ENCODE measurements at places on chromosomes 12 and 14.

- DNase-seq = no peak
Measured at GRCh38 chr14:97021001-97021400, 223.8 kb downstream of the VRK1 start.

DNA sequence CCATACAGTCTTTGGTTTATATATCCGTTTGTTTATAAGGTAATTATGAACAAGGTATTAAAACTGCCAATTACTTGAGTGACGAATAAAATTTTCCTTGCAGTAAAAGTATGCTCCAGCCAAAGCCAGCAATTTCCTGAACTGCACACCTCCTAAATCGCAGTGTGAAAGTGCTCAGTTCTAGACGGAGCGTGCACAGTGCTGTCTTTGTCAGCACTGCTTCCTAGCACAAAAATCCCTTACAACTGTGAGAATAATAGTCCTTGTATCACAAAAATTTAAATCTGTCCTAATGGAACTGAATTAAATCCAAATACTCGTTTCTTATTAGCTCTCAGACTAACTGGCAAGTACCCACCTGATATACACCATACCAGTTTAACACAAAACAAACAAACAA is 26.3 kb downstream of the LRIG3 start:
- no peak for DNase-seq

GRCh38 chr12:70853326-70853725 is 67.2 kb downstream of the PTPRR start:
- no peak for DNase-seq

GRCh38 chr12:90102957-90103652 is 394.5 kb upstream of the ATP2B1 start:
- DNase-seq = no peak

DNA sequence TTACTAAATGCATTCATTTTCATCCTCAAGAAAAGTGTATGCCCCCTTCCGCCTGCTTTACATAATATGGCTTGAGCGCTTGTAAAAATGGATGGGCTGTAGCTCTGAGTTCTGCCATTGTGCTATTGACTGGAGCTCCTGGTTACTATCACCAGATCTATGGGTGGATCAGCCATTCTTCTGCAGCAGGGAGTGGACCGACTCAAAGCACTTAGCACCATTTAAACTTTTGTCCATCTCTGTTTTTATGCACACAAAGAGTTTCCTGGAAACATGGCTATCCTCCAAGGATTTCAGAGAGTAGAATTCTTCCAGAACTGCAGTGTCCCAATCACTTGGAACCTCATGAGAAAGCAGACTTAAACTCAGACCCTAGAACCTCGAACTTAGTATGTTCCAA is 4.5 kb upstream of the NUMB start:
- DNase-seq = peak; percentile 59

GRCh38 chr14:32934881-32935633 is 3.6 kb upstream of the NPAS3 start:
- no peak for DNase-seq

- no peak for DNase-seq
Measured at GRCh38 chr14:80215081-80215480, 3.8 kb upstream of the DIO2 start.

GRCh38 chr12:29743077-29743476 is 40.7 kb downstream of the TMTC1 start:
- DNase-seq = no peak

DNA sequence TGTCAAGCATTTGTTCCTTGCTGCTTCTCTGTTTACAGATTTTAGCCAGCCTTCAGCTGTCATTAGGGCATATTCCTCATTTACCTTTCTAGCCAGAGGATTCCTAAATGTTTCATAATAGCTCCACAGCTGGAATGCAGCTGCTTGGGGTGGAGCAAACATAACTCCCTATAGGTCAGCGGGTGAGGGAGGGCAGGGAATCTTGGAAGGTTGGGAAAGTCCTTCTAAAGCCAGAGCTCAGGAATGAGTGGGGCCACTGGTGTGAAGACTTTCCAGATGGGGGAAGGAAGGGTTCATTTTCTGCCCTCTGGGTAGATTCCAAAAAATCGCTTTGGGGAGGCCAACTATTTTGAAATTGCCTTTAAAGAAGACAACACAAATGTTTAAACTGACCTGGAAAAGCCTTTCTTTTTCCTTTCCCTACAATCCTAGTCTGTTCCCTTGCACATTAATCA is 16.3 kb upstream of the IRF2BPL start:
- DNase-seq = no peak

DNA sequence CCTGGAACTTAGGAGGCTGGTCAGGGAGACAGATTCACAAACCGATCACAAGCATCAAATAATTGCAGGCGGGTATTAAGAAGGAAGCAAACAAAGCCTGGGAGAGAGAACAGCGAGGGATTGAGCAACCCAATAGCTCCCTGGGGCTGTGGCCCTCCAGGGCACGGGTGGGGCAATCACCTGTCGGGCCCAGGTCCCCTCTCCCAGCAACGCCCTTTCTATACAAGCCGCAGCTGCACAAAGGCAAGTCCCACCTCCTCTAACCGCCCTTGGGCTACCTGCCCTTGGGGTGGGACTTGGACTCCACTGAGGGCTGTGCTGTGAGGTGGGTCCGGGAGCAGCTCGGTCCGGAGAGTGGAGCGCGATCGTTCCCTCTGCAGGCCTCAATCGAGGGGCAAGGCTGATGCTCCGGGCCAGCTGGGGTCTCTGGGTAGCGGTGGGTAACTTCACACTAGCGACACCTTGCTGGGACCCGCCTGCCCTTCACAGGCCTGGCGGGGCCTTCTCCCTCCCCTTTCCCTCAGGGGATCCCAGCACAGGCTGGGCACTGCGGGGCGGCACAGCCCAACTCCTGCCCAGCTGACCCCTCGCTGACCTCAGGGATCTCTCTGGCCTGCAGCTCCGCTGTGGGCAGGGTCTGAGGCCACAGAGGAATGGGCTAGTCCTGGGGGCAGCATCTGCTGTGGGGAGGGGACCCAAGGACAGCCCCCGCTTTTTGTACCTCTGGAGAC is 8.0 kb downstream of the PHB2 start:
- DNase-seq = peak; percentile 86

GRCh38 chr12:113260127-113260526 is 38.9 kb downstream of the TPCN1 start:
- DNase-seq = no peak

- DNase-seq = no peak
Measured at GRCh38 chr14:22928237-22929103, 706 bp downstream of the PRMT5 start.

DNA sequence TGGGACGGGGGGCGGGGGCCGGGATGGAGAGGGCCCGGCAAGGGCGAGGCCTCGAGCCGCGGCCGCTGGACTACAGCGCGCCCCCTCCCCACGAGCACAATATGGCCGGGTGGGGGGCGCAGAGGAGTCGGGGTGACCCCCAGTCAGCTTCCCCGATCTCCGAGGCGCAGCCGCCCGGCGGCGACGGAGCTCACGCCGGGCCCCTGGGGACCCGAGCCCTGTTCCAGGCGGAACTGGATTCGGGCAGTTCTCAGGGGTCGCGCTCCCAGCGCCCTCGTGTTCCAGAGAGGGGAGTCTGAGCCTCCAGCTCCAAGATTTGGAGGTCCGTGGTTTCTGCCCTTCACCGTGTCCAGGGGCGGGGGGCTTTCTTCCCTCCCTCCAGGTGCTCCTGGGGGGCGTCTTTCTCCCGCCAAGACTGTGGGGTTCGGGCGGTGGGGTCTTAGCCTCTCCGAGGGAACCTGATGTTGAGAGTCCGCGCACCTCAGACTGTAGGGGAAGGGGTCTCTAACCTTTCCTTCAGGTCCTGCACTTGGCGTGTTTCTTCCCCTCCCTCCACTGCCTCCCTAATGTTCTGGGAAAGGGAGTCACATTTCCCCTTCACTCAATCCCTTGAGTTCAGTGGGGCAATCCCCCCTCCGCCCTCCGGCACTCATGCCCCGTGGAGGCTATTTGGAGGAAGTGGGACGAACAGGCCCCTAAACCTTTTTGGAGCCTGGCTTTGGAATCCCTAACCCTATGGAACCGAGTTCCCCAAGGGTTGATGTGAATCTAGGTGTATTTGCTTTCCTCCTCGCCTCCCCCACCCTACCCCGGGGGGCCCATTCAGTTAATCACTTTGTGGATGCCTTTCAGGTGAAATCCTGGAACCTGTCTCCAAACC is 584 bp downstream of the ACVR1B start:
- DNase-seq = no peak

DNA sequence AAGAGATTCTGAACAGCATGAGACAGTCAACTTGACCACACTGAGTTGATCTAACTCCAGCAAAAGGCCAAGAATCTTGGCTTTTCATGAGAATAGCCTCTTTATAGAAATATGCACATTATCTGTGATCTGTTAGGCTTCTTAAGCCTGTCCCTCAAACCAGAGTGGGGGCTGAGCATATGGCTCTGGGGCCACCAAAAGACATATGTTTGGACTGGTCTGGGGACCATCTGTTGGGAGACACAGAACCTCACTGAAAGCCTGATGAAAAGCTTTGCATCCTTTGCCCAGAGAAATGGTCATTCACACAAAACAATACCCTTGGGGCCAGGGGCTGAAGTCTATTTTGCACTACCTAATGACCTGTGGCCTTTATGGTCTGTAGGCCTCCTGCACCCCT is 165.3 kb upstream of the PRMT8 start:
- no peak for DNase-seq

DNA sequence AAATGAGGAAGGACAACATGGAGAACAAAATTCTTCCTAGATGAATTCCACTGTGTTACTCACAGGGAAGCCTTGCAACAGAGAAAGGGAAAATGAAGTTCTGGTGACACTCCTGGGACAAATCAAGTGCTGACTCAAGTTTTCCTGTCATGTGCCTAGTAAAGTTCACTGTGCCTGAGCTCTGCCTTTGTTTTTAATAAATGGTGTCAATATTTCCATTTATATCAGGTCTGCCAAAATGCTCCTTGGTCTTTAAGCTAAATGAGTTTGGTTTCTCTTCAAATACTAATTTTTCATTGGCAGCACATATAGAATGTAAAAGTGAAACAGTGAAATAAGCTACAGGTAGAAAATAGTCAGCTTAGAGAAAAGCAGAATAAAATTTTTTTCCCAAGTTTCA is 33.0 kb downstream of the HIGD1C start:
- DNase-seq = no peak

DNA sequence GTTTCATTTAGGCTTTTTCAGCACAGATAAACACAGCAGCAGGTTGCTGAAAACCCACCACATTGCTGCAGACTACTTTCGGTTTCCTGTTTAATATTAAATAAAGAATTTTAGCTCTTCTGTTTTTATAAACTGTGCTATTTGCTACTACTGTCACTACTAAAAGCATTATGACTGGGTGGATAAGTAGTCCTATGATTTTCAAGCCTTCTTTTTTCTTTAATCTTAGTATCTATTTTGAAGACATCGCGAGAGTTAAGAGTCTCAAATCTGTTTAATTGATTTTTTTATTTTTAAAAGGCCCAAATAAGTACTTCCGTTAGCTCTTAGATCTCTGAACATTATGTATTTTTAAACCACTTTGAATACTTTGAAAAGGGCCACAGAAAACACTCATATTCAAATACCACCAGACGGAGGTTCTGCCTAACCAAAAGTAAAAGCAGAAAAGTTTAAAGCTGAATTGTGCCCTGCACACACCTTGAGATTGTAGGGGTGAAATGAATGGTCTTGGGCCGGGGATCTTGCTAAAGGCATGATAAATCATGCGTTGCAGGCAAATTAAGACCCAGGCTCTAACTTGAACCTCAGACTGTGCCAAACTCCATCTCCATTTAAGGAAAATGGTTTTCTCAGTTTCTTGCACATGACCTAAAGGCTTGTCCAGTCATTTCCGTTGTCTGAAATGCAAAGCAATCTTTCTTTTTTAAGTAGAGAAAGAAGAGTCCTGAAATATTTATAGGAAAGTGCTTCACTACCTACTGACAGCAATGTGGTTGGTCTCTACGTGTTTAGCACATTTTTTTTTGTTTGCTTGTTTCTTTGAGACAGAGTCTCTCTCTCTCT is 13.6 kb upstream of the FOXN3 start:
- no peak for DNase-seq

DNA sequence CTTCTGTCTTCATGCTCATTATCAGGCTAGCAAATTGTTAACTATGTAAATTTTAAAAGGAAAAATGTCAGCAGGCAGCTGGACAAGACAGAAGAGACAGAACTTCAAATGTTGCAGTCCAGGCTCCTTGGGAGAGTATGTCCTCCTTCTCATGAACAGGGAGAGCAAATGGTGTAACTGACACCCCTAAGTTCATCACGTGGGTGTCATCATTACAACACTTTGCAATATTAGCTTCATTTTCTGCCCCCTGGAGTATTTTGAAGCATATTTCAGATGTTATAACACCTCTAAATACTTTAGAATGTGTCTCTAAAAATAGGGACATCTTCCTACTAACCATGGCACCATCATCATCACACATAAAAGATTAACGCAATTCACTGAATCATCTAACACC is 62.1 kb downstream of the ZNF664 start:
- no peak for DNase-seq

DNA sequence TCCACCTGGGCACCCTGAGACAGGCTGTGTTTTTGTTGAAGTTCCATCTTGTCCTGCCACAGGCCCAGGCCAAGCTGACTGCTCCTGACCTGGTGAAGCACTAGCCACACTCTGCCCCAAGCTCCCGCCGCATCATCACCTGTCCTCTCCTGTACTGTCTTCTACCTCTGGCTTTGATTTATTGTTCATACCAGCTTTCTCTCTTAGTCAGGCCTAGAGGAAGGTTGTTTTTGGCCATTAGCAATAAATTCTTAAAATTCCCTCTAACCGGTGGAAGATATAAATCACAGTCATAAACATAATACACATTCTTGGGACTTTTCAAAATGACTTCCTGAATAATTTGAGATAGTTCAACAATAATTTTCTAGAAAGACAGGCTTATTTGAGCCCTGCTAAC is 169.4 kb downstream of the DAD1 start:
- no peak for DNase-seq

DNA sequence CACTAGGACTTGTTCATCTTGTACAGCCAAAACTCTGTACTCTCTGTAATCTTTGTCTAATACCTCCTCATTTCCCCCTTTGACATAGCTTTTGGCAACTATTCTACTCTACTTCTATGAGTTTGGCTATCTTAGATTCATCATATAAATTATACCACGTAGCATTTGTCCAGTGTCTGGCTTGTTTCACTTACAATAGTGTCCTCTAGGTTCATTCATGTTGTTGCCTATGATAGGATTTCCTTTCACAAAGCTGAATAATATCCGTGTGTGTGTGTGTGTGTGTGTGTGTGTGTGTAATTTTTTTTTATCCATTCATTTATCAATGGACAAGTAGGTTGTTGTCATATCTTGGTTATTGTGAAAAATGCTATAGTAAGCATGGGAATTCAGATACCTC is 209.5 kb downstream of the KCNC2 start:
- DNase-seq = no peak

All from NCI-H526 (cell line).